DMS 273 treated with DMSO at 0.1 percent for 48 hours (cell line): ENCODE measurements at places on chromosomes 3 and 15.

DNA sequence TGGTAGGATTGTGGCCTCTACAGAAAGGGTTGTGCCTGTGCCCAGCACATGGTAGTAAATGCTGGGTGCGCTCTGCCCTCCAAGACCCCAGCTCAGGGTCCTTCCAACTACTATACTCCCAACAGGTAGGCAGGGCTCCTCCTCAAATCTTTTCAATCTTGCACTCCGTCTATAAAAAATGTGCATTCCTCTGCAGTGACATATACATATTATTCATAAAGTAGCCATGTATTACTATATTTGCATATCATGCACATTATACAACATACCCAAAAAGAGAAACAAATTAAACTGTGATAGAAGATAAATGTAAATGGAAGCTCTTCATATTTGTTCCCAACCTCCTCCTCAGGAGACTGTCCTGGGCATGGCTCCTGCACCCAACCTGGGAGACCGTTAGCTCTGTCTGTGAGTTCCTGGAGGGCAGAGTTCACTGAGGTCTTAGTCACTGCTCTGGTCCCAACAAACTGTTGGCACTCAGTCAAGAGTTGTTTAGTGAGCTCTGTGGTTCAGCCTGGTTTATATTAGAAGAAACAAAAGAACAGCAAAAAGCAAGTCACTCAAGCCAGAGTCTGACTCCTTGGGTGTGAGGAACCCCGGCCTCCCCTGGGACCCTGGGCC, 47.7 kb upstream of the GRIP2 start:
- DNase-seq, result no peak

GRCh38 chr3:13260259-13261103, 159.6 kb downstream of the NUP210 start:
- no peak for DNase-seq

- no peak for DNase-seq
Measured at GRCh38 chr3:128439226-128439625, 27.5 kb downstream of the DNAJB8 start.

- DNase-seq, result no peak
Measured at GRCh38 chr15:57544848-57545480, 46.7 kb upstream of the MYZAP start.

DNA sequence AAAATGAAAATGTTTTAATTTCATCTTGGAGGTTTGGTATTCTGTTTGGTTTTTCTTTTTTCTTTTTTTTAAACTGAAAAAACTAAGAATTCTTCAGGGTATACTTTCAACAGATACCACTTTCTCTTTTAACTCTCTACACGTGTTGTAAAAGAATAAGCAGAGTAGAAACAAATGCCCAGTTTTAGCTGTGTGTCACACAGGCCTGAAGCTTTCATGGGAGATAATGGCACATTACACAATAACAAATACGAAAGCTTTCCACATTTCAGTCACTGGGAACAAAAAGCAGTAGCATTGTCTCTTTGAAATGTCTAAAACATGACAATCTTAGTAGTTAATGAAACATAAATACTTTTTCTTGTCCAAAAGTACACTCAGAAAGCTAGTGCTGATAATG, 818.5 kb downstream of the TBL1XR1 start:
- DNase-seq, result no peak

GRCh38 chr15:73952913-73953750, 26.9 kb downstream of the LOXL1 start:
- no peak for DNase-seq
